ENCODE measurements at places on chromosomes 2 and 18.

- DNase-seq, result no peak
Observed at GRCh38 chr2:230915319-230915718, 9.7 kb downstream of the GPR55 start.

DNA sequence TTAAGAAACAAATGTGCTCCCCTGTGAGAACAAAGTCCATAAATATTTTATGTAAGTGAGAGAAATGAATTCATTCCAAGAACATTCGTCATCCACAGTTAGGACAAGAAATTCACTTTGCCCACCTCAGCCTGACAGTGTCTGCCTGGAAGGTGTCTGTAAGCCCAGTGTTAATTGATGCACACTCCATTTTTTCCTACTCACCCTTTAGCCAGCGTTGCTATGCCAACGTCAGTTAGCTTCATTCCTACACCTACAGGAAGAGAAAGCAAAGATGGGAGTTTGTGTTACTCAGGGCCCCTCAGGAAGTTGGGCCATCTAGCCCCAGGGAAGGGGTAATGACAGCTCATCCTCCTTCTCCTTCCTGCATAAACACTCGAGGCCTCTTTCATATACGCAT lies 131.0 kb downstream of the ALPK2 start:
- DNase-seq, result no peak

DNA sequence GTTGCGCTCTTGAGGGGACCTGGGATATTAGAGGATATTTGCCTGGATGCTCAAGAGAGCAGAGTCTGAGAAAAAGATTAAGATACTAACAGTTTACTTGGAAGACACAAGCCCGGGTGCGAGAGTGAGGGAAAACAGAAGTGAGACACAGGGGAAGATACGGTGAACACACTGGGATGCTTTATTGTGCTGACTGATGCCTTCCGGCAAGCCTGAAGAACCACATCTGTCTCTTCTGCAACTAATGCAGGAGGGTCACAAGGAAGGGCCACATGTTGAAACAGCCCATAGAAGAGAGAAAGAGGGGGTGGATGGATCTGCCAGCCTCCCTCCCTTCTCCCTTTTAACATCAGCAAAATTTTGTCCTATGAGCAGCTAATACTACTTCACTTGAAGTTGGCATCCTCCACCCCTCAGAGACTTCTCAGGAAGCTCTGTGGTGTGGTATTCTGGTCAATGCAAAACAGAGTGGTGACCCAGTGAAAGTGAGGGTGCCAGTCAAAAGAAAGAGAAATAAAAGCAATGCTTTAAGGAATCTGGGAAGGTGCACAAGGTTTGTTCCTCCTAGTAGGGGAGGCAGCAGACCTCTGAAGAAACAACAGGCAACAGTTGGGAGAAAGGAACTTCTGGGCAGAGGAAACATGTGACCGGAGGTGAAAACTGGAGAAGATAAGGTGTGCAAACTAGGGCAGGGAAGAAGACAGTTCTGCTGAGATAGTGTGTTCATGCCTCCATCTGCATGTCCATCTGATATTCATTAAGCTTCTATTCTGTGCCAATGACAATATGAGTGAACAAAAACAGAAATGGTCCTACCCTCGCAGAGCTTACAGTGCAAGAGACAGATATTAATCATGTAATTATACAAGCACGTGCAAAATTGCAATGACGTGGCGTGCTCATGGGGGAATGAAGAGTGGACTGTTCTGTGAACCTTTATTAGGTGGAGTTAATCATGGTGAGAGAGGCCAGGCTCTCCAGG lies 107.1 kb downstream of the LYPD6B start:
- no peak for DNase-seq

DNA sequence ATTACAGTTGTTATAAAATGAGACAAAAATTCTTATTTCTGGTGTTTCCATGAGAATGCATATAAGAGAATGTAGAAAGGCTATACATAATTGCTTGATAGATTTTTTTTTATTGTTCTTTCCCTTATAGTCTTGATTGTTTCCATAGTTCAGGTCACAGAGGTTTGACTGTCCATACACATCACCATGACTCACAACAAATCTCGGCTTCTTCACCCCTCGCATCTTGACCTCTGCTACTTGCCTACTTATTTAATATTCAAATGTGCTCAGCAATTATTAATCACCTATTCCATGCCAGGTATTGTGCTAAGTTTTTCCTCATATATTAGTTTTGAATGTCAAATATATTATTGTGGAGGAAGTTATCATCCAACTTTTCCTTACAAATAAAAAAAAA lies 789.6 kb downstream of the RNF144A start:
- DNase-seq, result no peak

DNA sequence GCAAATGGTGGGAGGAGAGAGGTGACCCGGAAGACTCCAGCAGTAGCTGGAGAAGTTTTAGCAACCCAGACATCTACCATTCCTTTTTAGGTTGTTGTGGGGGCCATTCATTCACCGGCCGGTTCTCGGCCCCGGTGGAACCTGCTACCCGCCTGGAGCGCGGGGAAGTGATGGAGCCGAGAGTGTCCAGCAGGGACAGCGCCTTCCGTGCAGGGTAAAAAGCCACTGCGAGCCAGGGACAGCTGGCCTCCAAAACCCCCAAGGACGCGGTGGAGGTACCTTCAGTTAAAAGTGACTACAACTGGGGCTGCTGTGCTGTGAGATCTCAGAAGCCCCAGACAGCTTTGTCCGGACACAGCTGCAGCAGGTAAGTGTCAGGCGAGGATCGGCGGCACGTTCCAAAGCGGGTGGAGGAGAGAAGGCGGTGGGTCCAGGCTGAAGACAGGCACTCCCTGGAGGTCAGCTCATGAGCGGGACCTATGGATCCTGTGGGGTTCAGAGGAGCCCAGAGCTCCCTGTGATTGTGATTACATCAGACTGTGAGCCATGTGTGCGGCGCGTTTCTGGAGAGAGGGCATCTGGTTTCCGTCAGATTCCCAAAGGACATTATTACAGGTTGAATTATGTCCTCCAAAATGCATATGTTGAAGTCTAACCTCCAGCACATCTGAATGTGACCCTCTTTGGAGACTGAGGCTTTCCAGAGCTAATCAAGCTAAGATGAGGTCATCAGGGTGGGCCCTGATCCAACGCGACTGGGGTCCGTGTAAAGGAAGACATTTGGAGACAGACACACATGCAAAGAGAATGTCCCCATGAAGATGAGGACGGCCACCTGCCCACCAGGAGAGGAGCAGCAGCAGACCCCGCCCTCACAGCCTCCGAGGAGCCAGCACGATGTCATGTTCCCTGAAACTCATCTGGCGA lies 276.3 kb downstream of the EIPR1 start:
- no peak for DNase-seq

DNA sequence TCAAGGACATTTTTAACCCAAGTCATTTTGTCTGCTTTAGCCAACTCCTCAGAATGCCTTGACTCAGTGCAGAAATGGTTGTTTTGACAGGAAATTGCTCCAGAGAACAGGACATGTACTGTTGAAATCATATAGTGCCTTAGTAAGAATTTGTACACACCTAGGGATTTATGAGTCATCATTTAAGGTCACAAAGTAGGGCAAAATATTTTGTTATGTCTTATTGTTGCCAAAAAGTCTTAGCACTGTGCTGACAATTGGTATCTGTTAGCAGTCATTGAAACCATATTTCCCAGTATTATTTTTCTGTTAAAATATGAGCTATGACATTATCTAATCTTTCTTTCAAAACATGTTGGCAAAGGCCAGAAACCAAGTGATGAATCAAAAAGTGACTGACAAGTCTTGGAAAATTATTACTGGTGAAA lies 104.5 kb downstream of the OSBPL6 start:
- no peak for DNase-seq

- DNase-seq, result no peak
Observed at GRCh38 chr18:1048032-1048431, 143.4 kb downstream of the ADCYAP1 start.

DNA sequence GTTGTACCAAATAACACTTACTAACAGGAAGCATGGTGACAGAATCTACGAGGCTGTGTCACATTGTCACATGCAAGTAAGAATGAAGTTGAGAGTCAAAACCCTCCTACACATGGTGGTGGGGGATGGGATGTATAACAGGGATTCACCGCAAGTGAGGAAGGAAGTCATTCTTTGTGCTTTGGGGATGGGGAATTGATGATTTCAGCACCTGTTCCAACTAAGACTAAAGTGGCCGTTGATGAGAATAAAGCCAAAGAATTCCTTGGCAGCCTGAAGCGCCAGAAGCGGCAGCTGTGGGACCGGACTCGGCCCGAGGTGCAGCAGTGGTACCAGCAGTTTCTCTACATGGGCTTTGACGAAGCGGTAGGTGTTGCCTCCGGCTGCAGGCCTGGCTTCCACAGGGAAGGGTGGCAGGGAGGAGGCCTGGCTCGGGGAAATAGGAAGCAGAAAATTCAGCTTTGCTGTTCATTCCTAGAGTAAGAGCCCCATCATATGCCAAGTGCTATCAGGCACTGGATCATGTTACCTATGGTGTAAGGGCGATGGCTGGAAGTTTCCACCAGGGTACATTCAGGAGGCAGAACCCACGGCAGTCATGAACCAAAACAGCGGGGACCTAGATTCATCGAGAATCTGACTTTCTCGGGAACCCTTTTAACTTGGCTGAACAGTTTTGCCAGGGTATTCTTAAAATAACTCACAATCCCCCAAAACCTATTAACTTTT lies 120.3 kb downstream of the UXS1 start:
- DNase-seq, result no peak
